Aorta (tissue), 5 donors: ENCODE measurements at places on chromosomes 3 and 15.

- DNase-seq: no peak
These were observed 40.0 kb downstream of the ATP13A3 start for GRCh38 chr3:194446754-194447153.

DNA sequence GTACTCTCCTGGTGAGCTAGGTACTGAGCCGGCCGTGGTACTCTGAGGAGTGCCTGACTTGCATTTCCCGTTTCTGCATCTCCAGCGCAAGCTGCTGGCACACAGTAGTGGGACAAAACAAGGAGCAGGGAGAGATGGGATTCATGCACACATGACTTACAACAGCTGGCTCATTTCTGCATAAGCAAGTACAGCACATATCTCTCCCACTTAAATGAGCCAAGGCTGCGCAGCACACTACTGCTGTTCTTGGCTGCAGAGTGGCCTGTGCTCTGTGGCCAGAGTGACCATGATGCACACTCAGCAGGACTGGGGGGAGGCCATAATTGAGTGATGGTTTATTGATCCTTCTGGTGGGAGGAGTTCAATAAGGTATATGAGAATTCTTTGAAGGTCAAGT is 59.2 kb upstream of the ABHD17C start:
- no peak for DNase-seq

- no peak for DNase-seq
These were observed 362.4 kb upstream of the ZNF385D start for GRCh38 chr3:22113453-22113852.

DNA sequence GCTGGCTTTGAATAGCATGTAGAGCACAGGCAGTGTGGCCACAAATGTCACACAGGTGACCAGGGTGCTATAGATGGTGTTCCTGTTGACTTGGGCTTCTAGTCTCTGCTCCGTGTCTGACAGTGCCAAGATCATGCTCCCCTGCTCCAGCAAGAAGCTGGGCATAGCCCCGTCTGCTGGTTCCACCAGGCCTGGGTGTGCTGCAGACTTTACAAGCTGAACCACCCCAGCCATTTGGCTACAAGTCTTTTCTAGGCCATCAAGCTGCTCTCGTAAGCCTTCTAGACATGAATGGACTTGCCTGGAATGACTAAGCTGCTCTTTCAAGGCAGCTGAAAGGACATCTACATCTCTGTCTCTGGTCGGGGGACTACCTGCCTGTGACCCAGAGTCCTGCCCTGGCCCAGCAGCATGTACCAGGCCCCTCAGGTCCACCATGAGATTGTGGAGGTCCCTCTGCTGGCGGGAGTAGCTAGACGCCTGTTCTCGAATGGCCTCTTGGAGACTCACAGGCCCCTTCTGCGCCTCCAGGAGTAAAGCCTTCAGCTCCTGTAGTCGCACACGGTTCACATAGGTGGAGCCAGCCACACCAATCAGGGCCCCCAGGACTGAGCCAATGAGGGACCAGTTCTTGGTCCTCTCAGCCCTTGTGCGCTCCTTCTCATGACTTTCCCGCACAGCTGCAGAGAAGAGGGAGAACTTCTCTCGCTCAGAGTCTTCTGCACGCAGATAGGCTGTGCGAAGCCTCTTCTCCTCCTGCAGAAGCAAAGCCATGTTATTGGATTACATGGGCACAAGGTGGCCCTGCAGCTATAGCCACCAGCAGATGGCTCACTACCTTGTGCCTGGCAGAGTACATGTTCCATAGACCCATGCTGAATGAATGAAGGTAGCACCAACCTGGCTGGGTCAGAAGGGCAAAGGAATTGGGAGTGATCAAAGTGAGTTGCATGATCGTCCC is 2.8 kb upstream of the PLXNB1 start:
- DNase-seq: no peak

DNA sequence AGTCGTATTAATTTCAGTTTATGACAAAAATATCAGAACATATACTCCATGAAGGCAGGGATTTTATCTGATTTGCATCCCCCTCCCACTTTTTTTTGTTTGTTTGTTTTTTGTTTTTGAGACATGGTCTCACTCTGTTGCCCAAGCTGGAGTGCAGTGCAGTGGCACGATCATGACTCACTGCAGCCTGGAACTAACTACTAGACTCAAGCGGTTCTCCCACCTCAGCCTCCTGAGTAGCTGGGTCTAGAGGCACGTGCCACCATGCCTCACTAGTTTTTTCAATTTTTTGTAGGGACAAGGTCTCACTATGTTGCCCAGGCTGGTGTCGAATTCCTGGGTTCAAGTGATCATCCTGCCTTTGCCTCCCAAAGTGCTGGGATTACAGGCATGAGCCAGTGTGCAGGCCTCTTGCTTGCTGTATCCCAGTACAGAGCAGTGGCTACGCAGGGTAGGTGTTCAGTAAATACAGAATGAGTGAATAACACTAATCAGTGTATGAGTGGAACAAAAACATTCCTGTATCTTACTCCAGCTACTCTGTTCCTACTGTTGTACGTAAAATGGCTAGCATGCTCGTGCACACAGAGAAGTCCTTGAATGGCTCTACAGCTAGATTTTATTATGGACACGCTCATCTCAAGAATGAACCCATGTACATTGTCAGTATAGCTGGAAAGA is 272.4 kb downstream of the FOXP1 start:
- DNase-seq: no peak

- no peak for DNase-seq
These were observed 38.4 kb downstream of the PCOLCE2 start for GRCh38 chr3:142850395-142851023.

DNA sequence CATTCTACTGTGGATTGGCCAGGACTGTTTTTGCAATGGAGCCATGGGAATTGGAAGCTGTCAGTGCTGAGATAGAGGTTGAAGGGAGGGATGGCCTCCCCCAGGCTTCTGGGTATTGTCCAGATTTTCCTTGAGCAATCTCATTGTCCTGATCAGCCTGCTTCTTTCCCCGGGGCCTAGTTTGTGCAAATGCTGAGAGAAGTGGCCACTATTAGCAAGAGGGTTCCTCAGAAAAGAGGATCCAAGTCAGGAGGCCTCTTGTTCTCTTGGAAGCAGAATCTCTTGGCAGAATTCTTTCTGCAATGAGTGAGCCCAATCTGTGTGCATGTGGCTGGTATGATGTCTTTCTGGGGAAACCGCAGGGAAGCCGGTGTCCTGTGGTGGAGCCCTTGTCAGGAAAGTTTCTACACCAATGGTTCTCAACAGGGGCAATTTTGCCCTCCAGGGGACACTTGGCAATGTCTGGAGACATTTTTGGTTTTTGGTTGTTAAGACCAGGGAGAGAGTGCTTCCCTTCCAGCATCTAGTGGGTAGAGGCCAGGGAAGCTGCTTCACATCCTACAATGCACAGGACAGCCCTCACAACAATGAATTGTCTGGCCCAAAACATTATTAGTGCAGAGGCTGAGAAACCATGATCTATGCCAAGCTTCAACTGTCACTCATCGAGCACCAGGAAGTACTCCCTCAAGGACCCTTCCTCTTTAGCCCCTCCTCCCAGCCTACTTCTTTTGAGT is 2.0 kb downstream of the LIPC start:
- no peak for DNase-seq

DNA sequence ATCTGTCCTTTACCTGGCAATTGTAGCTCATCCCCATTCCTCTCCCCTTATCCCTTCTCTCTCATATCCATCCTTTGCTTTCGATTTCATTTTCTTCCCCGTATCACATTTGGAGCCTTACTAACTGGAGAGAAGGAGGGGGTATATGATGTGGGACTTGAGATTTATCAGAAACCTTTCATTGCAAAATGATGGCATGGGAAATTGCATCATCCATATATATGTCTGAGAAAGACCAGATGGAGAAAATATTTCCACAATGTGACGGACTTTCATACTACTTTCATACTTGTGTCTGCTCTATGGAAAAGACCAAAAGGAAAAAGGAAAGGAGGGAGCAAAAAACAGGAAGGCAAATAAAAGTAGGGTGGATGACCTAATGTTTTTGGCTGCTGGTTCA is 675.2 kb downstream of the AGBL1 start:
- DNase-seq: no peak

DNA sequence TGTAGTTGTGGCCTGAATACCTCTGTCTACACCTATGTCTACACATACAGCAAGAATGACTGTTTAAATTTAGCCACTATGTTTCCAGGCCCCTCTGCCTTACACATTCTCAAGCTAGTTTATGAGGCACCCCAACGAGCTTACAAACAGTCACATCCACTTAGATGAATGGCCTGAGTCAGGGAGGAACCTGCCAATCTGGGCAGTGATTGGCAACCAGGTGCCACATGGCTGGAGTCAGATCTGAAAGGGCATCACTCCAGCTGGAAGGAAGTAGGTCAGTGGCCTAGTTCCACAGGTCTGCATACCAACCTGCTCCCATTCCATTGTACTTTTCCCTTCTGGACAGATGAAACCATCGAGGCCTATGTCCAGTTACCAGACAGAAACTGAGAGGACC is 136.3 kb downstream of the FOXP1 start:
- DNase-seq: no peak
